Suprapubic skin (tissue), 4 donors: ENCODE measurements at places on chromosomes 5 and 9. TPM values are rescaled to one million over a fixed set of nuclear protein-coding genes. Genes with fewer than 3 reads are reported as not detected.

DNA sequence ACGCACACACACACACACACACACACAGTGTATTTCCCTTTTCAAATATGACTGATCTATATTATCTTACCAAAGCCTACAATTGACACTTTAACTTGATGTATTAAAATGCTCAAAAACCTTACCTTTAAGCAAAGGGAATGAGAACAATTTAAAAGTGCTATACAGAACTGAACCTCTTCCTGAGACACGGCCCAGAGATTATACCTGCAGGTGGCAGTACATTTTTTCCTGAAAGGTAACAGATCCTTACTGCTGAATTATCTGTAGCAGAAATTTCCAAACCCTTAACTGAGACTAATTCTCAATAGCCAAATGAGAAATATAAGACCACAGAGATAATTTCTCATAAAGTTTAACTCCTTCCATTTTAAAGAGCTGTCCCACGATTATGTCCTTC lies 91.1 kb downstream of the MYO10 start:
- no peak for DNase-seq

The DROSHA gene
- 37.7 TPM for total RNA-seq

The UNC13B gene
- total RNA-seq = 43.2 TPM

GRCh38 chr5:60522292-60522905 lies 177.6 kb downstream of the DEPDC1B start:
- DNase-seq = no peak

DNA sequence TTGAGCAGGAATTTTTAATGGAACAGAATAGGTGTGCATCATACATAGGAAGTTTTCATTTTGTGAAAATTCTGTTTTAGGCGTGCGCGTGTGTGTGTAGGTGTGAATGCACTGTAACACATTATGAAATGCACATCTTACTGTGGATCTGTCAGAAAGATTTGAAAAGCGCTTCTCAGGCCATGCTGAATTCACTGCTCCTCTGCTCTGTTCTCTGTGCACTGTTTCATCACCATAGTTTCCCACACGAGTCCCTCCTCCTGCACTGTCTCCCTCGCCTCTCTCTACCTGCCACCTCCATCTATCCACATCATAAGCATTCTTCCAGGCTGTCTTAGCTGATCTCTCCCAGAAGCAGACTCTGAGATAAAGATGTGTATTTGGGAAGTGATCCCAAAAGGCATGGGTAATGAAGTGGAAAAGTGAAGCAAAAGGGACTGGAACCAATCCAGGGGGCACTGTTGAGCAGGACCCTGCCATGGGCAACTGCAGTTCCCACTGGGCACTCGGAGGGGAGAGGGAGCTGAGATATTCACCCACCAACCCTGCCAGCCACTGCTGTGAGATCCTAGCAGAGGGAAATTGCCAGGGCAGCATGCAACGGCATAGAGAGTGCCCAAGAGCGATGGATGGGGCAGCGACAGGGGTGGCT lies 65.9 kb downstream of the GABBR2 start:
- no peak for DNase-seq

The BTNL8 gene
- total RNA-seq = not detected

DNA sequence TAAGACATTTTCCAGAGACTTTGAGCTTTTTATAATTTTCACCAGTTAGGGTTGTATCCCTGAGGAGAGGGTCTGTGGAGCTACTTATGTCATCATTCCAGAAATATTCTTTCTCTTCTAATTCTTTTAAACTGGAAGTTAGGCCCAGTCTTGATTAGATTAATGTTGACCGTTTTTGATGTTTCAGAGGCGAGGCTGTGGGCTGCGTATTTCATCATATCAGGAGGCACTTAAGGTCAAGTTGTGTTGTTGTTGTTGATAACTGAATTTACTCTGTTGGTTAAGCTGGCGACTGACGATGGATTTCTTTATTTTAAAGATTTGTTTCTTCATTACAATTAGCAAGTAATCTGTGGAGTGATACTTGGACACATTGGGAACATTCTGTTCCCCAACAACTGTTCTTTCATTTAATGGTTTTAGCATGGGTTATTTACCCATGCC lies 20.1 kb downstream of the IPO11 start:
- no peak for DNase-seq

The FOXD4L5 gene
- not detected for total RNA-seq

The ARSK gene
- 10.6 TPM for total RNA-seq

DNA sequence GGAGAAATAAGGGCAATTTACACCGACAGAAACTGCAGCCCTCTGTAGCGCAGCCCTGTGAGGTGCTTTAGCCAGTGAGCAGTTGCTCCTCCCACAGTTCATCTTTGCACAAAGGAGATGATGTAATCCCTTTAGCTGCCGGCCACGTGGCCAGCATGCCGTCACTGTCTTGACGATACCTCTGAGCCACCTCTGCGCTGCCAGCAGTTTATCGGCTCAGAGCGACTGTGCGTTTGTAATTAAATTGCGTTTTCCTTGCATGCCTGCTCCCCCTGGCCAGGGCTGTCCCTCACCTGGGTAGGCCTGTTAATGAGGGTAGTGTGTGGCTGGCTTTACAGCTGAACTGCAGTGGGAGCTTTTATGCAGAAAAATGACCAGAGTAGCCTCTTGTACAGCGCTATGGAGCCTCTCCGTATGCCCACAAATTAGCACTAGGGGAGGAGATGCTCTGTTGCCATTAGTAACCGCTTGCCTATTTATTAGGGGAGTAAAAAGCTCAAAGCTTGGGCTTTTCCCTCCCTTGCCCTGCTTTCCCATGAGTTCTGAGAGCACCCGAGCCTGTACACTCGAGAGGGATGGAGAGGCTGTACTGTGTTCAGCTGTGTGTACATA lies 107.0 kb downstream of the TRIO start:
- no peak for DNase-seq

The LCN2 gene
- 36.6 TPM for total RNA-seq

- no peak for DNase-seq
These were observed 468.2 kb downstream of the ARHGEF28 start for GRCh38 chr5:74094096-74094781.

The TMEM215 gene
- total RNA-seq = 0.31 TPM

The FREM1 gene
- total RNA-seq = 2.2 TPM

GRCh38 chr5:137090721-137091120 lies 408.4 kb downstream of the SPOCK1 start:
- no peak for DNase-seq

The C7 gene
- 45.6 TPM for total RNA-seq

DNA sequence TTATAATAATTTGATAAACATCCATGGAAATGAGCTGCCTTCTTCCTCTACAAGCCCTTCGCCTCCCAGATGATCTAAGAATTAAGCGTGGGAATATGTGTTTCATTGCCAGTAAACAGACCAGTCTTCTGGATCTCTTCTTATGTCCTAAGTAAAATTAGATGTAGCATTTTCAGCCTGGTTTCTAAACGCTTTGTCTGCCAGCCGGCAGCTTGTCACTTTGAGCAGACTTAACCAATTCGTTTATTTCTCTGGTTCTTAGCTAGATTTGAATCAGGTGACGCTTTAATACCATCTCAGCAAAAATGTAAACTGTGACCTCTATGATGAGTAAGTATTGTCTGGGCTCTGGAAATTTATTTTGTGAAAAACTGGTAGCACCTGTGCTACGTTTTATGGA lies 380.6 kb upstream of the NUDT12 start:
- no peak for DNase-seq

DNA sequence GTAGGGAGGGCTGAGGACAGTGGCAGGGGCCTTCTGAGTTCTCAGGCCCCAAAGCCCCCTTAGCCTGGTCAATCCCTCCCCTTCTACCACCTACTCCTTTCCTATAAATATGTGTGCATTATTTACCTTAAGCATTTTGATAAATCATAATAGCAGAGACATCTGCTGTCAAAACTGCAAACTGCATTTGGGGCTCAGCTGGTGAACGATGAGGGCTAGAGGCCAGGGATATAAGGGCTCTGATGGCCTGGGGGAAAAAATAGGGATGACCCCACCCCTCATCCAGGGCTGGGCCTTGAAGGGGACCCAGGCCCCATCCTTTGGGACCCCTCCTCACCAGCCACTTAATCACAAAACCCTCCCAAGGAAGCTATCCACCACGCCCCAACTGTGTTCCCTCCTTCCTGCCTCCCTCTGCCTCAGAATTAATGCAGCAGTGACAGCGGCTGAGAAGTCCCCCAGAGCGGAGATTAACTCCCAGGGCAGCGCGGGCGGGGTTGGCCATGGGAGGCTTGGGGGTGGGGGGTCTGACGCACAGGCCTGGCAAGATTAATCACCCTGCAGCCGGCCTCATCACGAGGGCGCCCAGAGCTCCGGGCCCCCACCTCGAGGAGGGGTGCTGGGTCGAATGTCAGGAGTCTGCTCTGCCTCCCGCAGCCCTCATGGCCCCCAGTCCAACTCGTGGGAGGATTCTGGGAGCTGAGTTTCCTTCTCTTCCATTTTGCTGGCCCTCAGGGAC lies 42.1 kb downstream of the CXXC5 start:
- no peak for DNase-seq

The SDHA gene
- total RNA-seq = 78.6 TPM
